ENCODE measurements at places on chromosomes 7 and 10.

GRCh38 chr7:36473454-36474282 lies 84.0 kb downstream of the ANLN start:
- DNase-seq = peak; percentile 2

GRCh38 chr10:24153031-24153430 lies 55.9 kb upstream of the KIAA1217 start:
- DNase-seq = no peak

GRCh38 chr7:155796381-155797261 lies 15.6 kb downstream of the SHH start:
- peak; percentile 61 for DNase-seq

GRCh38 chr7:152502813-152503790 lies 67.3 kb upstream of the KMT2C start:
- no peak for DNase-seq

DNA sequence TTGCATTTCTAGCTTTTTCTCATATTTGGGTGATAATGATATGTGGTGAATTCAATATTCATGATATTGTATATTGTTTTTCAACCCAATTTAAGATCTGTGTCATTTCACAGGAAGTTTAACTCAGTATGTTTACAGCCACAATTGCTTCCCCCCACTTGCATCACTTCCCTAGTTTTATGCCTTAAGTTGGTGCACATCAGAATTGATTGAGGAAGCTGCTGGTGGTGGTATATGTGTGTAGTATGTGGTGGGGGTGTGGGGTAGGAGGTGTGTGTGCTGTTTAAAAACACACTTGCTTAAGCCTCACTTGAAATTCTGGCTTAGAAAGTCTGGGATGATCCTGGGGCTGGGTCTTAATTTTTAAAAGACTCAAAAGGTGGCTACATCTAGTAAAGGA lies 245.1 kb upstream of the AOAH start:
- DNase-seq = peak; percentile 22

- no peak for DNase-seq
These were observed 265.4 kb downstream of the SKIDA1 start for GRCh38 chr10:21260066-21260465.

DNA sequence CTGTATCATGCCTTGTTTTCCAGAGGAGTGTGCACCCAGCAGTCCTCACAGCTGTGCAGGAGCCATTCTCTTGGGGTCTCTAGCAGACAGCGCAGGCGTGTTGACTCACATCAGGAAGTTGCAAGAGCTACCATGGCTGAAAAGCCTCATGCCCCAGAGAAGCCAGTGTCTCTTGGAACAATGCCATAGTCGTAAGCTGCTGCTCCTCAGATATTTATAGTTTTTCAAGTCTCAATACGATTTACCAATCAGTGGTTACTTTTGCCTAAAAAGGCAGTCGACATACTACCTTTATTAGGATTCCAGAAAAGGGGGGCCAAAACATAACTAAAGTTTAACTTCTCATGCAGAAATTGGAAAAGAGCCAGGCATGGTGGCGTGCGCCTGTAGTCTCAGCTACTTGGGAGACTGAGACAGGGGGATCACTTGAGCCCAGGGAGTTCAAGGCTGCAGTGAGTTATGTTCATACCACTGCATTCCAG lies 407.7 kb downstream of the PARD3 start:
- DNase-seq = no peak

DNA sequence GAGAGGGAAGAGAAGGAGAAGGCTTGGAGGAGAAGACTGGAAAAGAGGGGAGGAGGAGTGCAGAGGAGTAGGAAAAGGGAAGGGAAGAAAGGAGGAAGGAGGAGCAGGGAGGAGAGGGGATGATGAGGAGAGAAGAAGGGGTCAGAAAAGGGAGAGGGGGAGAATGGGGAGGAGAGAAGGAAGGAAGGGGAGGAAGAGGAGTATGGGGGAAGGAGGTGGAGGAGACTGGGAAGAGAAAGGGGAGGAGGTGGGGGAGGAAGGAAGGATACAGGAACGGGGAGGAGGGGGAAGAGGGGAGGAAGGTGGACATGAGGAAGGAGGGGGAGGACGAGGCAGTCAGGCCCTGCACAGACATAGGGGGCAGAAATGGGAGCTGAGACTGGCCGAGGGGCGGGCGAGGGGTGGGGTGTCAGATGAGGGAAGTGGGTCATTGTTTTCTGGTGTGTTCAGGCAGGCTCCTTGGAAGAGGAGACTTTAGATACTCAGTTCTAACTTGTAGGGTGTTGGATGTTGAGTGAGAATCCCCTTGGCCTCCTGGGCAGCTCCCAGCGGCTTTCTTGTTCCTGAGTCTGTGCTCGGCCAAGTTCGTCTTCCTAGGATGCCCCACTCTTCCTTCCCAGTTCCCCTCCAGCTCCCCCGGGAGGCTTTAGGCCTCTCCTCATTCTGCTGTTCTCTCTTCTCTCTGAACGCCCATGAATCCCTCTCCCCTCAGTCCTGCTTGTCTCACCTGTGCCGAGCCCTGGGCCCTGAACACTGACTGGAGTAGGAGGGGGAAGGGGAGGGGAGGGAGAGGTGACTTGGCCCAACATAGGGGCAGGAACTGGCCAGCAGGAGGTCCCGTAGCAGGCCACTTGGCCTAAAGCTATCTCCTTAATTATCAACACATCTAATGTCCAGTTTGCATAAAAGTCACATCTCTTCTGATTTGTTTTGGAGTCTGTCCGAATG lies 12.8 kb upstream of the CRHR2 start:
- no peak for DNase-seq

- no peak for DNase-seq
These were observed 757 bp downstream of the RAB19 start for GRCh38 chr7:140404565-140405065.

DNA sequence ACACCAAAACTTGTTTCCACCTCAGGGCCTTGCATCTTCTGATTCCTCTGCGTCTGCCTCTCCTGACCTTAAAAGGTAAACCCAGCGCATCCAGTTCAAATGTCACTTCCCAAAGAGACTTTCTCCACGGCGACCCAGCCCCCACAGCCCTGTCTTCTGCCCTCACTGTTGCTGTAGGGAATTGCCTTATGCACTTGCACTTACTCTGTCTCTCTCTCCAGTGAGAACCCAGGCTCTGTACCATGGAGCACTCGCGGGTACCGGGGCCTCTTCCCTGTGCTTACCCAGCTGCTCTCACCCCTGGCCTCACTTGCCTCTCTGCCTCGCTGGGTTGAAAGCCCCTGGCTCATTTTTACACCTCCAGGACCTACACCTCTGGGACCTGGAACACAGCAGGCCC lies 48.4 kb downstream of the AOC1 start:
- DNase-seq = no peak

DNA sequence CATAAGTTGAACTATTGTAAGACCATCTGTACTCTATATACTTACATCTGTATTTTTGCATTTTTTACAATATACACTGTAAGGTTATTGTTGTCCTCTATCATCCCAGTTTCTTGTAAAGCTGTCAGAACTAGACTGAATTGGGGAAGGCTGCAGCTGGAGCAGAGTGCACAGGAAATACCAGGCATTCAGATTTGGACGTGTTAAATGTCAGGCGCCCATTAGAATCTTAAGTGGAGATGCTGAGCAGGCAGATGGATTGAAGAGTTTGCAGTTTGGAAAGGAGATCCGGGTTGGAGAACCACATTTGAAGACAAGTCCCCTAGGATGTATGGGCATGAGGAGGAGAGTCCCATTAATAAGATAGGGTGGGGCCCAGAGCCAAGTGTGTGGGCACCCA lies 40.4 kb downstream of the MTURN start:
- no peak for DNase-seq

GRCh38 chr7:111232249-111233084 lies 141.5 kb downstream of the LRRN3 start:
- no peak for DNase-seq

GRCh38 chr7:142153400-142153799 lies 41.9 kb downstream of the MGAM2 start:
- DNase-seq = no peak

GRCh38 chr10:117653170-117653515 lies 110.6 kb downstream of the EMX2 start:
- peak; percentile 6 for DNase-seq

- DNase-seq = no peak
These were observed 5.8 kb upstream of the POLM start for GRCh38 chr7:44087911-44088838.

- DNase-seq = peak; percentile 51
These were observed 754.2 kb downstream of the GRID1 start for GRCh38 chr10:85612378-85612775.

GRCh38 chr7:140190588-140190987 lies 13.8 kb upstream of the KDM7A start:
- DNase-seq = no peak

GRCh38 chr7:139735912-139736595 lies 41.7 kb downstream of the HIPK2 start:
- no peak for DNase-seq

- DNase-seq = no peak
These were observed 7.0 kb downstream of the FBH1 start for GRCh38 chr10:5897053-5897340.

GRCh38 chr7:14235056-14235455 lies 245.6 kb upstream of the ETV1 start:
- no peak for DNase-seq

GRCh38 chr10:106857728-106858127 lies 306.8 kb downstream of the SORCS1 start:
- no peak for DNase-seq

DNA sequence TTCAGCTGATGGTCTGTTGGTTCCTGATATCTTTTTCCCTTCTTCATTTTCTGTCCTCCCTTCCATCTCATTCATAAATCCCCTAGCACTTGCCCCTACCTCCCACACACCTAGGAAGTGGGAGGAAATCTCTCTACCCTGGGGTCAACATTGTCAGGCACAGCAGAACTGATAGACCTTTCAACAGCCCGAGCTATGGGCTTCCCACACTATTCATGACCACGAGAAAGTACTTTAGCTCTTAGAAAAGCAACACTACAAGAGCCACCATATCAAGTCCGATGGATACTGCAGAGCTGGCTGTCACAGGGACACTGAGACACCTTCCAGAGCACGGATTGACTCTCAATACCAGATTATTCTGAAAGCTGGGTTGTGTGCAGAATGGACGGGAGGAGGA lies 180.6 kb upstream of the NEBL start:
- no peak for DNase-seq

DNA sequence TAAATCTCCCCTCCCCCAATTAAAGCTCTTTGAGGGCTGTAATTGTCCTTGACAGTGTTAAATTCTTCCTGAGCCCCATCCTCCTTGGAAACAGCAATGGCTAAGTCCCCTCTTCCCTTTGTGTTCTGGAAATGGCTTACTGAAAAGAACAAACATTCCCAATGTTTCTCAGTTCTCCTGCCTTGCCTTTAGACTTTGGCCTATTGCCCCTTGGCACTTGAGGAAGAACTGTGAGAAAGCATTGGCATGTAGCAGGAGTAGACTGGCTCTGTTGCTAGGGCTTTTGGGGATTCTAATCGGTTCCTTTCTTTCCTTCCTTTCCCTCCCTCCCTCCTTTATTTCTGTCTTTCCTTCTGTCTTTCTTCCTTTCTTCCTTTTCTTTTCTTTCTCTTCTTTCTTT lies 463.3 kb upstream of the PODXL start:
- DNase-seq = no peak

GRCh38 chr7:108997480-108997879 lies 427.8 kb downstream of the DNAJB9 start:
- no peak for DNase-seq

GRCh38 chr7:64407148-64407547 lies 93.4 kb downstream of the ZNF736 start:
- no peak for DNase-seq

DNA sequence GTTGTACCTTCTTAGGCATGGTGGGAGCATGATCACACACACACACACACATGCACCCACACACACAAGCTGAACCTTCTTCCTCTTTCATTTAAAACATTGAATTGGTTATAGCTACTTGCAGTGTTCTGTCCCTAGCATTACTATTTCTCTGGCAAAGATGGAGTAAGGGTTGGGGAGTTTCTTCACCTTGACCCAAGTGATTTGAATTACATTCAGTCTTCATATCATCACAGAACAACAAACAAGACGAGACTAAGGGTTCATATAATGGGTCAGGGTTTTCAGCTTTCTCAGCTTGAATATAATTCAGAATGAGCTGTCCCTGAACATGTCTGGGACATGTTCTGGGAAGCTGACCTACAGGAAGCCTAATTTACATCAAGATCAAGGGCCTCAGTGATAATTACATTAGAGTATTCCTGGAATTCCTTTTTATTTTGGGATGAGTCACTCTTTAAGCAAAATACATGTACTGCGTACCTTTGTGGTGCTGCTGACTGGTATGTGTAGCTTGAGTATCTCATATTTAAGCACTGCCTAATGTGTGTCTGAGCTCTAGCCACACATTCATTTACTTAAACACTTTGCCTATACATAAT lies 213.5 kb upstream of the TMEM229A start:
- no peak for DNase-seq

- DNase-seq = no peak
These were observed 1025.8 kb upstream of the LRRN3 start for GRCh38 chr7:110065121-110065520.

DNA sequence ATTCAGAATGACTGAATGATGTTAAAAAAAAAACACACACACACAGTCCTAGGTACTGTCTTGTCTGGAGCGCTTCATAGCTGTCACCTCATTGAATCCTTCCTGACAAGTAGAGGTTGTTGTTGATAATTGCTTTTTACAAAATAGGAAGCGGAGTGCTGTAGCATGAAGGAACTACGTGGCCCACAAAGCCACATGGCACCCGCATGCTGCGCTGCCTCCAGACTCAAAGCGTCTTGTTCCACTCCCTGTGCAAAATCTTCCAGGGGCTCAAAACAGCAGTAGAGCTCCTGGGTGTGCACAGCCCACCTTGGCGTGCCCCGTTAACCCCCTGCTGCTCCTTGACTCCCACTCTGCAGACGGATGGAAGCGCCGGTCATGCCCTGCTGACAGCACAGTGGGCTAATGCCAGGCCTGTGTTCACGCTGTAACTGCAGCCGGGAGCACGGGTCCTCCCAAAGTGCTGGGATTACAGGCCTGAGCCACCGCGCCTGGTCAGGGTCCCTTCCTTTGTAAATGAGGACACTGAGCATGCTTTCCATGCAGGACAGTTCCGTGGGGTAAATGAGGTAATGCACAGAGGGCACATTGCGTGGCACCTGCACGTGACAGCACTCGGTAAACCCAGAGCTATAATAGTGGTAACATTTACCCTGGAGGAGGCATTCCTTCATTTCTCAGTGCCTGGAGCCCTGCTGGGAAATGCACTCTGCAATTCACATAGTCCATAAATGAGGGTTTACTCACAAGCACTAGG lies 91.1 kb upstream of the GNA12 start:
- no peak for DNase-seq

GRCh38 chr7:49563693-49564378 lies 209.6 kb upstream of the VWC2 start:
- DNase-seq = no peak

DNA sequence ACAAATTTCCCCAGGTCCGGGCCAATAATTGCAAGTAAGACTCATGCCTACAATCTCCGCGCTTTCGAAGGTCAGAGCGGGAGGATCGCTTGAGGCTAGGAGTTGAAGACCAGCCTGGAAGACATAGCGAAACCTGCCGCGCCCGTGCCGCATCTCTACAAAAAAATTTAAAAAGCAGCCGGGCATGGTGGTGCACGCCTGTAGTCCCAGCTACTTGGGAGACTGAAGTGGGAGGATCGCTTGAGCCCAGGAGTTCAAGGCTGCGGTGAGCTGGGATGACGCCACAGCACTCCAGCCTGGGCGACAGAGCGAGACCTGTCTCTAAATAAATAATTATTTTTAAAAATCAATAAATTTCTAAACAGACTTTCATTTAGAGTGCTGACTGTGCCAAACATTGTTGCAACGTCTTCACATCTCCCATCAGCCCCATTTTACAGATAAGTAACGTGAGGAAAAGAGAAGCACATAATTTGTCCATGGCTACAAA lies 494 bp upstream of the CFAP43 start:
- no peak for DNase-seq

All from CD4-positive, alpha-beta T cell treated with Interleukin-2 at 100 ng/mL for 4 hours (primary cell).